ENCODE measurements at places on chromosomes 2 and 18. TPM values are rescaled to one million over a fixed set of nuclear protein-coding genes. Genes with fewer than 3 reads are reported as not detected.

DNA sequence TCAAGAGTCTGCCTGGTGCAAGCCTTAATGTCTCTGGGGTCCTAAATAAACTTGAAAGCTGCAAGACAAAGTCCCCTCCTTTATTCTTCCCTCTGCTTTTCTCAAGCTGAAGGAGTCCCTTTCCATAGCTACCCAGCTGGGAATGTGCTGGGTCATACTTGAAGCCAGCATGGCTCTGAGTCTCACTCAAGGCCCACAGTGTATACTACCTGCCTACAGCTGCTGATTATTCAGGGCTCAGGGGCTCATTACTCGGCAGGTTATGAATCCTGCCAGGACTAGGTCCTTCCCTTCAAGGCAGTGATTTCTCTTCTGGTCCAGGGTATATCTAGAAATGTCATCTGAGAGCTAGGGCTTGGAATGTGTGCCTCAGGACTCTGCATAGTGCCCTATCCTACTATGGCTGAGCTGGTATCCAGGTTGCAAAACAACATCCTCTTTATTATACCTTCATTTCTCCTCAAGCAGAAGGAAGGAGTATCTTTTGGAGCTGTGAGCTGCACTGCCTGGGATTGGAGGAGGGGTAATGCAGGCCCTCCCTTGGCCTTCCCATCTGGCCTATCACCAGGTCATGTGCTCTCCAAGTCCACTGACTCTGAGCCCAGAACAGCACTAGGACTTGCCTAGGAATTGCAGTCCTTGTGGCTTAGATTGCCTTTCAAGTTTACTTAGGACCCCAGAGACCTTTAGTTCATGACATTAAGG lies 22.3 kb downstream of the IL1RN start:
- DNase-seq, result no peak

- no peak for DNase-seq
Measured at GRCh38 chr18:58361212-58361611, 267.7 kb downstream of the ALPK2 start.

- no peak for DNase-seq
Measured at GRCh38 chr2:171763602-171764001, 76.3 kb downstream of the DYNC1I2 start.

- DNase-seq, result no peak
Measured at GRCh38 chr2:157413326-157414035, 30.4 kb downstream of the CYTIP start.

DNA sequence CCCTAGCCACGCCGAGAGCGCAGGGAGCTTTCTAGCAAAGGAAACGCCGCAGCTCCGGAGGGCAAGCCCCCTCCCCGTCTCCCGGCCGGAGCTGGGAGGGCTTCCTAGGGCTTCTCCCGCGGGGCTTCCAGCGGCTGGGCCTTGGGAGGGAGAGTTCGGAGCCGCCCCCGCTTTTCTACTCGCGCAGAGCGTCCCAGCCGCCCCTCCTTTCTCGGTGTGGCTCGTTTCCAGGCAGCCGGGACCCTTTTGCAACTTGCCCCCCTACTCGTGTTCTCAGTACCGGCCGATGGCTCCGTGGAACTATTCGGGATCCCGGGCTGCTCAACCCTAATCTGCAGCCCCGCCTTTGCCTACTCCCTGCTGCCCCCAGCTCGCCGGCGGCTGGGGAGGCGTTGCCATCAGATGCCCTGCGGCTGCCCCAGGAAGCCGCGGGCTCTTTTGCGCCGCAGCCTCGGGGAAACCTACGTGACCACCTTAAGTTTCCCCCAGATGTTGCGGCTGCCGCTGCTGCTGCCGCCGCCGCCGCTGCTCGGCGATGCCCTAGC lies 1.5 kb upstream of the NR4A2 start:
- no peak for DNase-seq

- no peak for DNase-seq
Measured at GRCh38 chr2:224724331-224724730, 8.2 kb upstream of the CCDC195 start.

GRCh38 chr2:29700560-29700959 lies 220.8 kb downstream of the ALK start:
- DNase-seq, result no peak

DNA sequence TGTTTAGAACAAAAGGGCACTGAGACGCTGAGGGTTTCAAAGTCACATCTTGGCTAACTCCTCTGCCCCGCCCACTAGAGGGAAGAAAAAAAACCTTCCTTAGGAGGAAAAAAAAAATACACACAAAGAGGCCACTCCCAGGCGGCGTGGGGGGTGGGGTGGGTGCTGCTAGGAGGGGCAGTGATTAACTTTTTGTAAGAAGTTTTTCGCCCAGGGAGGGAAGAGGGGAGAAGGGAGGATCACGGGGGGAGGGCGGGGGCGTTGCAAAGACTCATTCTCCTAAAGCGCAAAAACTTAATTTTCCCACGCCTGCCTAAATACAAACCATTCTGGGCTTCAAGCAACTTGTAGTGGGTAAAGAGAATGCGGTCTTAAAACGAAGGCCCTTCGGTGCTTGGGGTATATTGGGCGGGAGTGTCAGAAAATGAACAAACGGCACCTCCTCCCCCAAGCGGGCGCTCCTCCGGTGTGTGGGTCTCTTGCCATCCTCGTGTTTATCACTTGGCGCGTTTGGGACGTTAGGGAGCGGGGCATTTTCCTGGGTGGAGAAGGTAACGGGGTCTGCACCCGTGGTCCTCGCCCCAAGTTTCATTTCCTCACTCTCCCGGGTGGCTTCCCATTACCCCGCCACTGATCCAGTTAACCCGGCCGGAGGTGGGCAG lies 1.7 kb downstream of the CXCR4 start:
- DNase-seq, result peak; percentile 45

DNA sequence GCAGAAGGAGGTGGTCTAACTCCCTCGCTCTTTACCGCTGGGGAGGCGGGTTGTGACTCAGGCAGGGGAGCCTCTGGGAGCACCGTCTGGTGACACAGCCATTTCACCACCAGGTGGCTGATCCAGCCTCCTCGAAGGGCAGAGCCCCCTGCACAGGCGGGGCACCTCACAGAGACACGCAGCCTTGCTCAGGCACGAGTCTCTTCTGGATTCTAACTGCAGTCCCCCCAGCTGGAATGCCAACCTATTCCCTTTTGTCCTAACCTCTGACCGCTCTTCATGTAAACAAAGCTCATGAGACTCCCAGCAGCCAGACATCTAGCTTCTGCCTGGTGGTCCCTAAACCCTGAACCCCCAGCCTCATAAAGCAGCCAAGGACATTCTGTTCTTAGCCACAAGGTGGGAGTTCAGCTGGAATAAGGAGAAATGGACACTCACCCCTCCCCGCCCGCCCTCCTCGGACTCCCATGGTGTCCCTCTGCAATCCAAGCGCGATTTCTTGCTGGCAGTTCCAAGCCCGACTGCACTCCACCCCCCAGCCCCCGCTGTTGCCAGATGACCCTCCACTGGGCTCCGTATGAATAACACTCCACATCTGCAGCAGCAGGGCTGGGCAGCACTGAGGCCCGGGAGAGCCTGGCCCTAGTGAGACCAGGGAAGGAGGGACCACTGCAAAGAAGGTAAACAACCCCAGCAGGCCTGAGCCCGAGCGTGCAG lies 84.3 kb downstream of the TNS1 start:
- DNase-seq, result peak; percentile 6

DNA sequence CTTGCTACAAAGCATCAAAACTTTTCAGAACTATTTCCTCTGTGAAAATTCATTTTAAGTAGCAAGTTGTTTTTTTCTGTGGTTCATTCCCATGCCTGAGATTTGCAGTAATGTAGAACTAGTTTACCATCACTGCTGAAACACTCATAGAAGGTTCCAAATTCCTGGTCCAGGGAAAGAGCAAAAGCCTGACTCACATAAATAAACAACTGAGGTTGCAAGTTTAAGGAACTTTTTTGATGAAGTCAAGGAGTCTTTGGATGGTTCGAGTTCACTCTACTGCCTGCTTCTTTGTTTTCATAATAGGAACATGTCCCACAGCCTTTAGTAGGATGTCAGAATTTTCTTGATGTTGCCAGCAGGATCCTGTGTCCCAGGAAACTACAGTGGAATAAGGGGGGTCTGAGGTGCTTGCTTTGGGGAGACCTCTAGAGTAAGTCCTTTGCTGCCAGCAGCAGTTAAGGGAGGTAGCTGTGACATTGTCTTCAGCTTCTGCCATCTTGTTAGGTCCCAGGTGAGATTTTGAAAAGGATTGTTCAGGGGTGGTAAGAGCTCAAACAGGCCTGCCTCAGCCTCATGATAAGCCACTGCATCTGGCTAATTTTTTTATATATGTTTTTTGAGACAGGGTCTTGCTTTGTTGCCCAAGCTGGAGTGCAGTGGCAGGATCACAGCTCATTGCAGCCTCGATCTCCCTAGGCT lies 43.9 kb downstream of the ACSL3 start:
- DNase-seq, result no peak

Gene POMC
- total RNA-seq, result not detected

Gene ARHGEF33
- not detected for total RNA-seq

Gene SH3BP4
- 116 TPM for total RNA-seq

Gene ICOS
- total RNA-seq, result 2.1 TPM
